ENCODE measurements at places on chromosomes 5 and 9.

DNA sequence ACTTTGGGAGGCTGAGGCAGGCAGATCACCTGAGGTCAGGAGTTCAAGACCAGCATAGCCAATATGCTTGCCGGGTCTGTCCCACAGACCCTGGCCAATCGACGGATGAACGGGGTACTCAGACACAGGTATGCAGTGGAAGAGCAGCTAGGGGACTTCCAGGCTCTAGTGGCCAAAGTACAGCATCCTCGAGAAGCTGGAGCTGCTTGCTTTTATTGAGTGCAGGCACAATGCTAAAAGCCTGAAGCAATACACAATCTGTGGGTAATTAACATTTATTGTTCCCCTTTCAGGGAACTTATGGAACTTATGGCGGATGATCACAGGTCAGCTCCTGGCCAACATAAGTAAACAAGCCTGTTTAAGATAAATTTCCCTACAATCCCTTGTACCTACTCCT, 32.8 kb upstream of the SEMA4D start:
- no peak for DNase-seq

DNA sequence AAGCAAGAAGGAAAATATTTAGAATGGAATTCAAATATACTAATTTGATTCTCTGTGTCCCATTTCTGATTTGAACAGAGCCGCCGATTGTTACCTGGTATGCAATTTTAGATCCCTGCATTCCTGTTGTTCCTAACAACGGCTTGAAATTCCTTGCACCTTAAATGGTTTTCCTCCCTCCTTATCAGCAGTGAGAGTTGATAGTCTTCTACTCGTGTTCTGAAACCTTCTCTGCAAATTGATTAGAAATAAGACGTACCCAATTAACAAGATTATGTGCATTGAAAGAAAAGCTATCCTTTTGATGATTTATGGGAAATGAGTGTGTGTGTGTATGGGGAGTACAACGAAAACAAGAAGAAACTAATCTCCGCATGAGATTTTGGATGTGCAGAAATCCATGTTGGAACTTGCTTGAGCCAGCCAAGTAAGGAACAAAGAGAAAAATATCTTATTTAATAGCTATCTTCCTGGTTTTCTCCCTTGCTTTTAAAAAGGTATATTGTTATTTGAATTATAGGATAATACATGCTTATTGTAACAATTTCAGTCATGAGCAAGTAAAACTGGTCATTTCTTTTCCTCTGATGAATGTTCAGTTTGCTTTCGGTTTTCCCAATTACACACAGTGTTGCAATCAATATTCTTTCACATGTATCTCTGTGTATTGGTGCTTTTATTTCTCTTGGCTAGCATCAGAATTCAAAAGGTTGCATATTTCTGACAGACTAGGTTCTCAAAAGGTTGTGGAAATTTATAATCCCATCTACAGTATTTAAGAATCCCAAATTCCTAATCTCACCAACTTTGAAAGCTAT, 211.1 kb upstream of the ACTBL2 start:
- no peak for DNase-seq

- no peak for DNase-seq
These were observed 131.1 kb downstream of the TLE1 start for GRCh38 chr9:81558091-81558830.

DNA sequence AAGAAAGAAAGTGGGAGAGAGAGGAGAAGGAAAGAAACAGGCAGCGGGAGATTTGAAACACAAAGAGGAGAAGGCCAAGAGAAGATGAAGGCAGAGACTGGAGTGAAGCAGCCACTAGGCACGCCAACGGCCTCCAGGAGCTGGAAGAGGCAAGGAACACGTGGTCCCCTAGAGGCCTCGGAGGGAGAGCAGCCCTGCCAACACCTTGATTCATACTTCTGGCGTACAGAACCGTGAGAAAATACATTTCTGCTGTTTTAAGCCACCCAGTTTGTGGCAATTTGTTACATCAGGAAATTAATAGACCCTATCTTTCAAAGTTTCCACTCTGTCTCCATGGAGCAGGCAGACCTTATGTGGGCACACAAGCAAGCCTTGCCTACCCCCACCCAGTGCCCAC, 133.4 kb downstream of the ACTL7B start:
- DNase-seq: no peak

DNA sequence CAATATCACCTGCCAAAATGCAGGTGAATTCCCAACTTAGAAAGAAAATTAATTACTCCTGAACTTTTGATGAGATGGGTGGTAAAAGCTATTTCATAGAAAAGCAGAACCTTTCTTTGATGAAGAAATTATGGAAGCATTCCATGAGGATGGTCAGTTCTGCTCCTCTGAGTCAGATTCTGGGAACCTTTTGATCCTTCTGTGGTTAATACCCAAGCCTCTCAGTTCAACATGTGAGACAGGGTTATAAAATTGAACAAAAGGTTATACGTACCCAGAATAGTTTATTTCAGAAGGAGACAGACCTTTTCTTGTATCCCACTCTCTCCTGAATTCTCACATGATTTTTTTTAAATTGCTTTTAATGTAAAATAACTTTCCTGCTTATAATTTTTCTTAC, 767.6 kb upstream of the ADAMTS16 start:
- no peak for DNase-seq

- no peak for DNase-seq
These were observed 1981.7 kb upstream of the NUDT12 start for GRCh38 chr5:105544300-105544699.

- no peak for DNase-seq
These were observed 9.6 kb downstream of the DAB2 start for GRCh38 chr5:39415201-39415600.

- DNase-seq: no peak
These were observed 76.7 kb upstream of the IFNE start for GRCh38 chr9:21558615-21559401.

- no peak for DNase-seq
These were observed 10.7 kb downstream of the TNFAIP8 start for GRCh38 chr5:119366540-119366881.

DNA sequence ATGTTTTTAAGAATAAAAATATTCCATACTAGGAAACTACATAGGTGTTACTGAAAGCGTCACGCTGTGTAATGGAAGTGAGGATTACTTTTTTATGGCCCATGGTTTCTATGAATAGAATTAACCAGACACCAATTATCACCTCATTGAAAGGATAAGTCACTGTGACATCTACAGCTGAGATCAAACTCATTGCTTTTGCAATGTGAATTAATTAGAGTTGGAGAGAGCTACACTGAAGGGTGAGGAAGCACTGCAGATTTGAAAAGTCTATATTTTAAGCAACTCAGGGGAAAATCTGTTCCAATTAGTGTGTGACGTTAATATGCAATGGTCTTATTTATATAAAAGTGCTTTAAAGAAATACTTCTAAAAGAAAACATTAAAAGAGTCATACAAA, 1300.1 kb upstream of the DMAC1 start:
- no peak for DNase-seq

GRCh38 chr5:94376672-94377345, 241.6 kb downstream of the KIAA0825 start:
- DNase-seq: peak; percentile 66

GRCh38 chr5:54837093-54837492, 148.3 kb downstream of the ESM1 start:
- no peak for DNase-seq

DNA sequence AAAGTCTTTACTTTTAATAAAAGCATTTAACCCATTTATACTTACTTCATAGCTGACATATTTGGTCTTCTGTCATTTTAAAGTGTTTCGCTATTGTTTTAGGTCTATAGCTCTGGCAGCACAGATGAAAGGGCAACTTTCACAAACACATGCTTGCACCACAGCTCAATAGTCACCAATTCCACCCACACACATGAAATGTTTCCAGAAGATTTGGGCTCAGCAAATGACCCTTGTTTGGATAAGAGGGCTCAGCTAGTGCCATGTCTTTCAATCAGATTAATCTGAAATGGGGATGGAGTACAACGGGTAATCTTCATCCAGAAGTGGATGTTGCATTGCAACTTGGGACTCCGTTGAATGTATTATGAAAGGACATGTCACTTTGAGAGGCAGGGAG, 176.0 kb downstream of the FGF18 start:
- no peak for DNase-seq

GRCh38 chr5:58088941-58089340, 370.9 kb downstream of the PLK2 start:
- no peak for DNase-seq

DNA sequence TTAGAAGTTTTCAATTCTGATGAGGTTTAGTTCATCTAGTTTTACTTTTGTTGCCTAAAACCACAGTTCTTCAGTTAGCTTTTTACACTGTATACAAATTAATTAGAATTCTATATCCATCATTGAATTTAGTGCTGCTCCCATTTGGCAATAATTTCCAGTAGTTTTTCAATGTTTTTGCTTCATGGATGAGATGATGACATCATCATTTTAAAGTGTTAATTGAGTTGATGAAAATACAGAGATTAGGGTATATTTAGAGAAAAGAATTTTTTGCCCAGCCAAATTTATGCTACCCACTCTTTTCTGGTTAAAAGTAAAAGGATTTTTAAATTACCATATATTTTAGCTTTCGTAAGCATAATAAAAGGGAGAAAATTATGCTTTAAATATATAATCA, 323.8 kb downstream of the TMEM167A start:
- no peak for DNase-seq

DNA sequence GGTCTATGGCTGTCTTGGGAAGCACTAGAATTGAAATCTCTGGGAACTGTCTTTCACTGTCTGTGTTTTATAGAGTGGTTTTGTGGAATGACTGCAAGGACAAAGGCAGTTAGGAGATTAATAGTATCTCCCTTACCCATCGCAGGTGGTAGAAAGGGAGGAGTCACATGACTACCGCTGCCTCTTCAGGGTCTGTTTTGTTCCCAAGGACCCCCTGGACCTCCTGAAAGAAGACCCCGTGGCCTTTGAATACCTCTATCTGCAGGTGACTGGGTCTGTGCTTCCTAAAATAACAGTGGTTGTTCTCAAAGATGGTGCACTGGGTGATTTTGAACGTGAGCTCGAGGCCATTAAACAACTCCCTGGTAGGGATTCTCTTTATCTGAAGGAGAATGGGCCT, 22.8 kb upstream of the TRMT10B start:
- DNase-seq: no peak

DNA sequence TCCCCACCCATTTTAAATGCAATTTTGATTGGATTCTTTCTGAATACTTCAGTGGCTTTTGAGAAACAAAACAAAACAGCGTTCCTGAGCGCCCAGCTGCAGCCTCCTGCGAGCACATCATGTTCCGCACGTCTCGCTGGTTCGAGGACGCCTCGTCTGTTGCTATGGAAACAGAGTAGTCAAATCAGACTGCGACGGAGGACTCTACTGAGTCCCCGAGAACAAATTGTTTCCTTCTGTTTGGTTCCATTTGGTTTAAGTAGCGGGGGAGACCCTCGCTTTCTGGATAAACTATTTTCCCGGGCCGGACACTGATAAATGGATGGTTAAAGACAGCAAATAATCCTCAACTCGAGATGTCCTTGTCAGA, 69.0 kb downstream of the SLC28A3 start:
- DNase-seq: no peak

DNA sequence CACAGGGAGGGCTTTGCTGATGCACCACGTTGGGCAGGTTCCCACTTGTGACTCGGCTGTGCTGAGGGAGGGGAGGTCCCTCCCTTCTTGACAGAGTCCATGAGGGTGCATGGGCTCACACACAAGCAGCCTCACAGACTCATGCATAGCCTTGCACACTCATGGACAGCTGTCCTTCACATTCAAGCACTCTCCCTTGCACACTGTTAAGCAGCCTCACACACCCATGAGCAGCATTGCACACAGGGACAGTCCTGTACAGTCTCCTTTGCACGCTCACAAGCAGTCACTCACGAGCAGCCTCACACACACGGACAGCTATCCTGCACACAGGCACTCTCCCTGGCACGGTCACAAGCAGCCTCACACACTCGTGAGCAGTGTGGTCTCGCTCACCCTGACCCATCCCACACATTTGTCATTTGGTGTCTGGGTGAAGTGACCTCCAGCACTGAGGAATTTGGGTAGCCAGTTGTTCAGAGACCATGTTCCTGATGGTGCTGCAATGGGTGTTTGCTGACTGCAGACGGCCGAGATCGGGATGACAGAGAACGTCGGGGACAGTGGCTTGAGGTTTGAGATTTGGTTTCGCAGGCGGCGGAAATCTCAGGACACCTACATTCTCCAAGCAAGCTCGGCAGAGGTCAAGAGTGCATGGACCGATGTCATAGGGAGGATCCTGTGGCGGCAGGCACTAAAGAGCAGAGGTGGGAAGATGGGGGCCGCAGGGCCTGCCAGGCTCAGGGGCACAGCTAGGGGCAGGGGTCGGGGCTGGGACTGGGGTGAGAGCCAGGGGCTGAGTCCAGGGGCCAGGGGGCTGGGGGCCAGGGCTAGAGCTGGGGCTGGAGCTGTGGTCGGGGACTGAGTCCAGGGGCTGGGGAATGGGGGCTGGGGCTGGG, 17.7 kb upstream of the LRRC14B start:
- DNase-seq: no peak

DNA sequence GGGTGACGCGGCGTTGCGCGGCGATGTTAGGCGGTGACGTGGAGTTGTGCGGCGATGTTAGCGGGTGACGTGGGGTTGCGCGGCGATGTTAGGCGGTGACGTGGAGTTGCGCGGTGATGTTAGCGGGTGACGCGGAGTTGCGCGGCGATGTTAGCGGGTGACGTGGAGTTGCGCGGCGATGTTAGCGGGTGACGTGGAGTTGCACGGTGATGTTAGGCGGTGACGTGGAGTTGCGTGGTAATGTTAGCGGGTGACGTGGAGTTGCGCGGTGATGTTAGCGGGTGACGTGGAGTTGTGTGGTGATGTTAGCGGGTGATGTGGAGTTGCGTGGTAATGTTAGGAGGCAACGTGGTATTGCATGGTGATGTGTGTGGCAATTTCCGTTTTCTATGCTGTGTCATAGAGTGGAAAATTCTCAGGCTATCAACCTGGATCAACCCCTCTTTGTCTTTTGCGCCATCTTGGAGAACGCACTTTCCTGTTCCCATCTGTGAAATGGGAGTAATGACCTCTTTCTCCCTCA, 76.0 kb downstream of the ANKRD33B start:
- no peak for DNase-seq

GRCh38 chr5:92662741-92663140, 918.3 kb downstream of the NR2F1-AS1 start:
- no peak for DNase-seq

DNA sequence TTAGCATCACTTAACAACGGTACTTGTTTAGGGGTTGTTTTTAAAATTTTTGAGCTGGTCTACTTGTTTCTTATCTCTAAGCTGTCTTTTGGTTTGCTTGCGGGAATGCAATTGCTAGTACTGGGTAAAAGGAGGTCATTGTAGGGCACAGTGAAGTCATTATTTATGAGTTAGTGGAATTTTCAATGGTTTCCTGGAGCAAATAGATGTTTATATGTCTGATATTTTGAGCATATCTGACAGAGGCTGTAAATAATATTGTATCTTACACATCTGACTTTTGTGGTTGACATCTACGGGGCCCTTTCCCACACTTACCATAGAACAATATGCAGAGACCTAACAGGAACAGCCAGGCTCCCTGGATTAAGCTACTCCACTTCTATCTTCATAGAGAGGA, 90.4 kb upstream of the IL6ST start:
- DNase-seq: no peak

DNA sequence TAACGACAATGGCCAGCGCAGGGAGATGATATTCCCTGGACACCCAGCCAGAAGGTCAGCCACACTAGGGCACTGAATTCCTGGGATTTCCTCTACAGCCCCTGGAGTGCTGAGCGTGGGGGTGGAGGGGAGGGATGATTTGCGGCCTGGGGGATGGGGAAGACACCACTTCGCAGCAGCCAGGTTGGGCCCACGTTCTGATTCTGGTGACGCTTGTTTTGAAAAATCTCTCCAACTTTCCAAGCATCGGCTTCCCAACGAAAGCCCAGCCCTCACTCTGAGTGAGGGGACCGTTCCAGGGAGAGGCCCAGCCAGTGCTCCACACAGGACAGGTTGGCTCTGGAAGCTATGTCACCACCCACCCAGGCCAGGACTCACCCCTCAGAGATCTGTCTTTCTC, 5.4 kb downstream of the GFPT2 start:
- DNase-seq: no peak
